GM23338 (cell line): ENCODE measurements at places on chromosomes 16 and 17. TPM values are rescaled to one million over a fixed set of nuclear protein-coding genes. Genes with fewer than 3 reads are reported as not detected.

The CCDC40 gene
- total RNA-seq = 7.1 and 8.1 TPM in 2 replicates

The HCRT gene
- total RNA-seq = not detected in 2 replicates

The PLD2 gene
- 49.9 and 55.9 TPM in 2 replicates for total RNA-seq

The KRTAP2-1 gene
- not detected in 2 replicates for total RNA-seq

The STH gene
- not detected in 2 replicates for total RNA-seq

The SOX9 gene
- 4.4 and 5.8 TPM in 2 replicates for total RNA-seq

The EVPLL gene
- 0.12 and 0.42 TPM in 2 replicates for total RNA-seq

The MON1B gene
- 23.7 and 30.2 TPM in 2 replicates for total RNA-seq

The AMZ2 gene
- total RNA-seq = 49.1 and 54.2 TPM in 2 replicates

The DLX4 gene
- 0.10 and 0.58 TPM in 2 replicates for total RNA-seq

The TM4SF5 gene
- not detected in 2 replicates for total RNA-seq

The MRPL10 gene
- 74.7 and 75.8 TPM in 2 replicates for total RNA-seq

The GOSR2 gene
- 32.2 and 36.2 TPM in 2 replicates for total RNA-seq

The PRSS21 gene
- total RNA-seq = 1.1 and 2.4 TPM in 2 replicates

The SLC22A31 gene
- 7.9 and 13.8 TPM in 2 replicates for total RNA-seq

GRCh38 chr17:3879591-3880417, 13.0 kb downstream of the CAMKK1 start:
- no peak overlapping the region for H3K4me3 ChIP-seq
- H3K27ac ChIP-seq = no peak overlapping the region
- no peak for DNase-seq
- 0 out of 2 replicates have a peak, but pooled peaks cover 3% of the 10 kb centered on the region for H3K36me3 ChIP-seq
- no peaks in the 10 kb centered on the region for H3K27me3 ChIP-seq

GRCh38 chr16:12539185-12539929, 264.3 kb downstream of the CPPED1 start:
- no peak overlapping the region for H3K27ac ChIP-seq
- H3K4me1 ChIP-seq = no peaks in the 10 kb centered on the region
- H3K4me3 ChIP-seq = no peak overlapping the region
- no peaks in the 10 kb centered on the region for H3K27me3 ChIP-seq
- no peak for DNase-seq
- H3K36me3 ChIP-seq = no peaks in the 10 kb centered on the region

GRCh38 chr17:45186801-45187354, 25.2 kb downstream of the HEXIM2 start:
- no peaks in the 10 kb centered on the region for H3K36me3 ChIP-seq
- no peak overlapping the region for H3K4me3 ChIP-seq
- H3K27me3 ChIP-seq = no peaks in the 10 kb centered on the region
- no peaks in the 10 kb centered on the region for H3K4me1 ChIP-seq

DNA sequence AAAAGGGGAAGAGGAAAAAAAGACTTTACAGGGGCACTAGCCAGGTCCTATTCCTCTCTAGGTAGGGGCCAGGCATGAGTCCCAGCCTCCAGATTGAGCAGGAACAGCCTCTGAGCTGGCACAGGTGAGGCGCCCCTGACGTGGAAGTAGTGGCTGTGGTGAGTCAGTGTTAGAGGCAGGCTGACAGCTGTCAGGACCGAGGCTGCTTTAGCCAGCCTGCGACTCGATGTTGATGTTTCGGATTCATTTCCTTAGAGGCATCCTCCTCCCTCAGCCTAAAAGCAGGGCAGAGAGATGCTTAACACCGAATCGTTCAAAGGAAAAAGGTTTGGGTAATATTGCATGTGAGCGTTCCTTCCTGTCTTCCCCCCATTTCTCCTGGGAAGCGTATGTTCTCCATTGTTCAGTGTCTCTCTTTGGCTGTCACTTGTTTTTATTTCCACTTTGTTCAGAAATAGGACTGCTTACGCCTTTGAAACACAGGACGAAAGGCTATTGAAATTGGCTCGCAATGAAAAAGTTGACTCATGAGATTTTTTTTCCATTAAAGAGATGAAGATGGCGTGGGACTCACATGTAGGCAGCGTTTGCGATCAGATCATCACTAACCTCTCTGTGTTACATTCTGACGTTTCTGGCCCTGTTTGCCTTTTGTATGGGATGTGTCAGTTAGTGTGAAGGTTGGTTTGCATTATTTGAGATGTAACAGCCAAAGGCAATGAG, 1.3 kb downstream of the KIAA0513 start:
- peaks cover 14% of the 10 kb centered on the region; the same call in 1 of the 2 replicates for H3K27me3 ChIP-seq
- peaks cover 16% of the 10 kb centered on the region; the same call in 1 of the 2 replicates for H3K4me1 ChIP-seq
- H3K4me3 ChIP-seq = peak overlapping the region; percentile 83
- no peak overlapping the region for H3K27ac ChIP-seq
- DNase-seq = no peak
- no peaks in the 10 kb centered on the region for H3K36me3 ChIP-seq

DNA sequence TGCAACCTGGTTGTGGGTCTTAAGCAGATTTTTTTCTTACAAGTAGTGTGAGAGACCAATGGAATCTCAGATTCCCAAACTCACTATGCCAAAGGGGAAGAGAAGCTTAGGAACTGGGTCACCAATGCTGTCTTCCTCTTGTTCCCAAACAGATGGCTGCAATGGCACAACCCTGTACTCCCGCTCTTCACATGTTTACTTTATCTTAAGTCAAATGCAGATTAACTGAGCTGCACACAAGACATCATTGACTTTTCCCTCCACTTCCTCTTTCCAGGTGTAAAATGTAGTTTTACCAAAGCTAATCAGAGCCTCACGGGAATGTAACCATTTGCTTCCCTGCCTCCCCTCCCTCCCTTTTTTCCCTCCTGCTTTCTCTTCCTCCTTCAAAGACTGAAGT, 14.4 kb upstream of the CD300E start:
- H3K4me1 ChIP-seq = peaks cover 19% of the 10 kb centered on the region
- no peak overlapping the region for H3K27ac ChIP-seq
- no peak for DNase-seq
- H3K36me3 ChIP-seq = no peaks in the 10 kb centered on the region
- no peak overlapping the region for H3K4me3 ChIP-seq
- H3K27me3 ChIP-seq = no peaks in the 10 kb centered on the region

- peaks cover 12% of the 10 kb centered on the region for H3K27me3 ChIP-seq
- no peaks in the 10 kb centered on the region for H3K36me3 ChIP-seq
- no peak for DNase-seq
- H3K27ac ChIP-seq = peak overlapping the region; percentile 46
Observed at GRCh38 chr16:19881783-19882182, 2.9 kb downstream of the GPRC5B start.

DNA sequence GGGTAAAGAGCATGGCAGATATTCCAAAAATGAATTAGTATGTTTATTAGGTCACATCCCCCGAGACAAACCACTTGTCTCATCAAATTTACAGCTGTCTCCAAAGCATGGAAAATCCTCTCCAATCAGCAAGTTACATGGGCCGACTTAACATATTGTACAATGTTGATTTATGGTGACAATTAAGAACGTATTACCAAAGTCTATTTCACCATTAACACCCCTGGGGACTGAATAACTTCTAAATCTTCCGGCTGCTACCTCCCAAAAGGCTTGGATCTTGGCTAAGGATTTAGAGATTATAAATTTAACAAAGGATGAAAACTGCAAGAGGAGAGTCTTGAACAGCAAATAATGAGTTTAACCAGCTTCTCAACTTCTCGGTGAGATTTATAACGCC, 311.9 kb downstream of the NPIPA8 start:
- H3K27ac ChIP-seq = no peak overlapping the region
- no peaks in the 10 kb centered on the region for H3K36me3 ChIP-seq

GRCh38 chr16:52552643-52553042, 5.7 kb upstream of the TOX3 start:
- H3K4me1 ChIP-seq = peaks cover 49% of the 10 kb centered on the region
- peaks cover 72% of the 10 kb centered on the region for H3K27me3 ChIP-seq
- no peaks in the 10 kb centered on the region for H3K36me3 ChIP-seq
- DNase-seq = no peak

DNA sequence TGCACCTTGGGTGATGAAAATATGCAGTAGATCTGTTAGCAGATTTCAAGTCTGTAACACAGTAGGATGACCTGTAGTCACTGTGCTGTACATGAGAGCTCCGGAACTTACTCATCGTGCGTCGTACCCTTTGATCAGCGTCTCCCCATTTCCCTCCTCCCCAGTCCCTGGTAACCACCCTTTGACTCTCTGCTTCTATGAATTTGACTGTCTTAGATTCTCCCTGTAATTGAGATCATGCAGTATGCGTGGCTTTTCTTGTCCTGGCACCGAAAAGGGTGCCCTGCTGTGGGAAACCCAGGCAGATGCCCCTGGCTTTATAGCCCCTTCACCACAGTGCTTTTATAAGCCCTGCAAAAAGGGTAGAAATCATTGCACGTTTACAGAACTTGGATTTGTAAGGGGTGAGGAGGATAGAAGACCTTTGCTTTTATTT, 20.5 kb downstream of the CLEC16A start:
- peaks cover 3% of the 10 kb centered on the region; the same call in 1 of the 2 replicates for H3K36me3 ChIP-seq
- no peaks in the 10 kb centered on the region for H3K4me1 ChIP-seq
- H3K4me3 ChIP-seq = no peak overlapping the region
- no peaks in the 10 kb centered on the region for H3K27me3 ChIP-seq
- H3K27ac ChIP-seq = no peak overlapping the region

- DNase-seq = no peak
- H3K27me3 ChIP-seq = no peaks in the 10 kb centered on the region
- no peak overlapping the region for H3K27ac ChIP-seq
- H3K4me1 ChIP-seq = no peaks in the 10 kb centered on the region
Observed at GRCh38 chr16:48201515-48202201, 42.4 kb upstream of the LONP2 start.

- no peaks in the 10 kb centered on the region for H3K36me3 ChIP-seq
- H3K27ac ChIP-seq = no peak overlapping the region
- H3K4me3 ChIP-seq = peak overlapping the region; percentile 66; the same call in 1 of the 2 replicates
- peaks cover 79% of the 10 kb centered on the region for H3K27me3 ChIP-seq
- DNase-seq = no peak
- peaks cover 28% of the 10 kb centered on the region for H3K4me1 ChIP-seq
Observed at GRCh38 chr17:17692353-17693252, 11.3 kb downstream of the RAI1 start.

DNA sequence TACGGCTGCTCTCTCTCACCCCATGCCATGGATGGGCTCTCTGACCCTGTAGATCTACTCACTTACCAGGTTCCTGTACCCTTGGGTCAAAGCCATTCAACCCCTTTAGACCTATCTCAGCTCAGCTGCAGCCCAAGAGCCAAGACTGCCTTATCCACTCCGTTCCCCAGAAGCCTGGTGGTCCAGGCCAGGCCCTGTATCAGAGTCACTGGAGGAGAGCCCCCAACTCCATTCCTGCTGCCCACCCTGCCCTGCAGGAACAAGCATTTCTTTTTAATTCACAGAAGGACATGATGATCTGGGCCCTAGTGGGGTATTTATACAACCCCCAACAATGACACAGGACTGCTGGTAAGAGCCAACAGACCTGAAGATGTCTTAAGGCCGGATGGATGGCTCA, 76.8 kb downstream of the AIPL1 start:
- H3K27me3 ChIP-seq = no peaks in the 10 kb centered on the region
- DNase-seq = no peak
- H3K27ac ChIP-seq = no peak overlapping the region
- H3K4me3 ChIP-seq = no peak overlapping the region
- H3K36me3 ChIP-seq = no peaks in the 10 kb centered on the region
- no peaks in the 10 kb centered on the region for H3K4me1 ChIP-seq

DNA sequence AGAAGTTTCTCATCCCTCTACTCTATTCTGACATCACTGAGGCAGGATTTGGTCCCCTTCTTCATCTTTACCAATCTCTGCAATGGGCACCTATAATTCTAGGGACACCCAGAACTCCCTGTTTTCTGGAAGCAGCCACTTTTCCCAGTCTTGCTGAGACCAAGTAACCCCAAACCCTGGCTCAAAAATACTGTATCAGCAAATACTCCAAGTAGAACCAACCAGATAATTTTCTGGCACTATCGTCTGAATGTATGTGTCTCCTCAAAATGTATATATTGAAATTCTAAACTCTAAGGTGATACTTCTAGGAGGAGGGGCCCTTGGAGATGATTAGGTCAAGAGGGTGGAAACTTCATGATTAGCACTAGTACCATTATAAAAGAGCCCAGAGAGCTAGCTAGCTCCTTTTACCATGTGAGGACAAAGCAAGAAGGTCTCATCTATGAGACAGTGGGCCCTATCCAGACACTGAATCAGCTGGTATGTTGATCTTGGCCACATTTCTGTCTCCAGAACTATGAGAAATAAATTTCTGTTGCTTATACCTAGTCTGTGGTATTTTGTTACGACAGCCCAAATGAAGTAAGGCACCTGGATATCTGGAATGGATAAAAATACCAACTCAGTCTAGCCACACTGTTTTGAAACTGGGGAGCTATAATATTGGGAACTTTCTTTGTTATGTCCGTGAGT, 464.4 kb downstream of the CDH11 start:
- H3K27ac ChIP-seq = no peak overlapping the region
- H3K36me3 ChIP-seq = no peaks in the 10 kb centered on the region
- H3K4me1 ChIP-seq = no peaks in the 10 kb centered on the region
- DNase-seq = no peak
- no peaks in the 10 kb centered on the region for H3K27me3 ChIP-seq
- no peak overlapping the region for H3K4me3 ChIP-seq

GRCh38 chr16:72172105-72173034, at the start of gene PMFBP1:
Gene PMFBP1, minus strand, starts transcription at chr16:72172155. Its CDS starts 947 bp downstream, at chr16:72171208.
- no peak within 1 kb of the TSS for H3K4me3 ChIP-seq
- H3K27me3 ChIP-seq = no peaks in the 10 kb centered on the region
- H3K4me1 ChIP-seq = no peaks in the 10 kb centered on the region
- DNase-seq = peak; percentile 36

GRCh38 chr16:1787322-1788094, 4.7 kb downstream of the NUBP2 start:
- H3K4me1 ChIP-seq = no peaks in the 10 kb centered on the region
- no peaks in the 10 kb centered on the region for H3K36me3 ChIP-seq
- H3K27ac ChIP-seq = no peak overlapping the region
- H3K27me3 ChIP-seq = no peaks in the 10 kb centered on the region
- H3K4me3 ChIP-seq = no peak overlapping the region

DNA sequence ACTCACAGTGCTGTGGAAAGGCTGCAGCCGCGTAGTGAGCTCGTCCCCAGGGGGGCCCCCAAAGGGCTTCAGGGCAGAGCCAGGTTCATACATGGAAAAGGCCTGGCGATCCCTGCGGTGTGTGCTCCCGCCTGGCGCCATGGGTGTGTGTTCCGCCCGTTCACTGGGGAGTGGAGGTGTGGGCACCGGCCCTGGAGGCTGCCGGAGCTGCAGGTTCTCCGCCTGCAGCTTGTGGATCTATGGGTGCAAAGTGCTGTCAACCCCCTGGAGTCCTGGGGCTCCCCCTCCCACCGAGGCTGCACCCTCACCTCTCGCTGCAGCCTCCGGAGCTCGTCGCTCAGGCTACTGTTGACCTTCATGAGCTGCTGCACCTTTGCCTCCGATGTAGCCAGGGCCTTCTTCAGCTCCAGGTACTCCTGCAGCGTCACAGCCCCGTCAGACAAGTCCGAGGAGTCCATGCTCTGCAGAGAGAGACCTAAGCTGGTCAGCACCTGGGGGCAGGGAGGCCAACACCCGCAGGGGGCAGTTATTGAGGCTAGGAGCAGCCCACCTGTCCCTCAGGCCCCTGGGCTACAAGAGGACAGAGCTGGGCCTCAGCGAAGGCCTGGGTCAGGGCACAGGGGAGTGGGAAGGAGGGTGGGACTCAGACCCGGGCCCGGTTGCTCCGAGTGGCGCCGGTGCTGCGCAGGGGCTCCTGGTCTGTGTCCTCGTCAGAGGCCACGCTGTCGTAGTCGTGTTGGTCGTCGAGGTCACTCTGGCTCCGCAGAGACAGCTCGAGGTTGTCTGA, 7.9 kb downstream of the TP53I13 start:
- no peak overlapping the region for H3K27ac ChIP-seq
- 0 out of 2 replicates have a peak, but pooled peaks cover 9% of the 10 kb centered on the region for H3K27me3 ChIP-seq
- no peak for DNase-seq
- no peak overlapping the region for H3K4me3 ChIP-seq
